ENCODE measurements at places on chromosomes 12 and 14. TPM values are rescaled to one million over a fixed set of nuclear protein-coding genes. Genes with fewer than 3 reads are reported as not detected.

DNA sequence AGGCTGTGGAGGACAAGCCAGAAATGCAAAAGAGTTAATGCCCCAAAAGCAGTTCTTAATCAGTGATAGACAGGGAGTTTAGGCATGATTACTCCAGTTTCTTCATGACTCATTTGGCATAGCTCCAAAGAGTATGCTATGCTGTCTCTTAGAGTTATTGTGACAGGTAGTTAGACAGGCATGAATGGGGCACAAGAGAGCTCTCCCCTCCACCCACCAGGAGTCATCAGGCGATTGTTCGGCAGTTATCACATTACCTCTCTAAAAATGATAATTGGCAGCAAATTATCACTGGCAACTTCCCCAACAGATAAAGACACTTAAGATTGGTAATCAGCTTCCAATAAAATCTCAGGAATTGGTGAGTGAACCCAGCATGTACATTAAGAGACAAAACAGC is 320.1 kb downstream of the DAD1 start:
- H3K36me3 ChIP-seq, result no peaks in the 10 kb centered on the region
- H3K27me3 ChIP-seq, result no peaks in the 10 kb centered on the region
- no peaks in the 10 kb centered on the region for H3K4me1 ChIP-seq
- DNase-seq, result no peak

DNA sequence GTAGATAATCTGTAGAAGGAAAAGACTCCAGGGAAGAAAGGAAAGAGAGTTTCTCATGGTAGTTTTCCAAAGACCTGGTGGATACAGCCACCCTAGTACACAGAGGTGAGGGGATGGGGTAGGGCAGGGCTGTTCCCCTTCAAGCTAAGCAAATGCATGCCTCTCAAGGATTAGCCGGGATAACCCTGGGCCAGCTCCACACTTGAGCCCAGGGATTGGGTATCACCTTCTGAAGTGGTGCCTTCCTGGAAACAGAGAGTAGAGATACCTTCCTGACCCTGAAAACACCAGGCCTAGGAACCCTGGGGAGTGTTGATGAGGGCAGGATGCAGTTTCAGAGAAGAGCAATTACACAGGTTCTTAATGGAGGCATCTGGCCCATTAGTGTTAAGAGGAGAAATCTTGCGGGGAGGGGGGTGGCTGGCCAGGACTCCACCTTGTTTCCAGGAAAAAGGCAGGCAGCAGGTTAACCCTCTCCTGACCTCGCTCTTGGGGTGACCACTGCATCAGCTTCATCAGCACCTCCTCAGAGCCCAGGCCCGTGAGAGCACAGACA is 106.9 kb upstream of the TMEM233 start:
- no peaks in the 10 kb centered on the region for H3K27me3 ChIP-seq
- no peak for DNase-seq
- H3K4me1 ChIP-seq, result no peaks in the 10 kb centered on the region

GRCh38 chr12:58242796-58243630 is 301.6 kb downstream of the ATP23 start:
- H3K27me3 ChIP-seq, result no peaks in the 10 kb centered on the region
- no peaks in the 10 kb centered on the region for H3K36me3 ChIP-seq
- DNase-seq, result no peak
- no peak overlapping the region for H3K4me3 ChIP-seq
- H3K27ac ChIP-seq, result no peak overlapping the region

GRCh38 chr14:54312166-54312801 is 84.5 kb upstream of the CDKN3 start:
- H3K36me3 ChIP-seq, result no peaks in the 10 kb centered on the region
- no peak for DNase-seq
- H3K4me1 ChIP-seq, result no peaks in the 10 kb centered on the region
- peak overlapping the region; percentile 59 for H3K27ac ChIP-seq
- no peaks in the 10 kb centered on the region for H3K27me3 ChIP-seq

DNA sequence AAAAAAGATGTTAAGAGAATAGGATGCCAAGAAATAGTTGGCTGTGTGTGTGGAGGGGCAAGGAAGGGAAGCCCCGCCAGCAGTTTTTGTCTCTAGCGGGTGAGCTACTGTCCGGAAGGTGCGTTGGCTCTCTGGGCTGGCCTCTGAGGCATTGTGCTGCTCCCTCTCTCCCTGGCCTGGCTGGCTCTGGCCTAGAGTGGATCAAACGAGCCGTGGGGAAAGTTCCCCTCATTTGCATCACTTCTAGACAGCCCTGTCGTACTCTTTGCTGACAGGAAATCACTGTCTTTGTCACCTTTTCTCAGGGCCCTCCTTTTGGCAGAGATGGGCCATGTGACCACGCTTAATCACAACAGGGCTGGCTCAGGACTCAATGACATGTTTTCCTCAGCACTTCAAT is 236.1 kb upstream of the NPAS3 start:
- no peak for DNase-seq
- no peaks in the 10 kb centered on the region for H3K36me3 ChIP-seq
- H3K27ac ChIP-seq, result peak overlapping the region; percentile 74
- peaks cover 23% of the 10 kb centered on the region for H3K4me1 ChIP-seq
- H3K4me3 ChIP-seq, result no peak overlapping the region

DNA sequence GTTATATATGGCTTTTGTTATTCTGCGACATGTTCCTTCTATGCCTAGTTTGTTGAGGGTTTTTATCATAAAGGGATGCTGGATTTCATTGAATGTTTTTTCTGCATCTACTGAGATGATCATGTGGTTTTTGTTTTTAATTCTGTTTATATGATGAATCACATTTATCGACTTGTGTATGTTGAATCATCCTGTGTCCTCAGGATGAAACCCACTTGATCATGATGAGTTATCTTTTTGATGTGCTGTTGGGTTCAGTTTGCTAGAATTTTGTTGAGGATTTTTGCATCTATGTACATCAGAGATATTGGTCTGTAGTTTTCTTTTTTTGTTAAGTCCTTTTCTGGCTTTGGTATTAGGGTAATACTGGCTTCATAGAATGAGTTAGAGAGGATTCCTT is 291.2 kb downstream of the AKAP6 start:
- no peak overlapping the region for H3K4me3 ChIP-seq
- no peaks in the 10 kb centered on the region for H3K27me3 ChIP-seq

GRCh38 chr12:54612225-54612750 is 22.4 kb downstream of the LACRT start:
- H3K36me3 ChIP-seq, result no peaks in the 10 kb centered on the region
- H3K4me3 ChIP-seq, result no peak overlapping the region
- no peaks in the 10 kb centered on the region for H3K27me3 ChIP-seq
- H3K27ac ChIP-seq, result no peak overlapping the region

DNA sequence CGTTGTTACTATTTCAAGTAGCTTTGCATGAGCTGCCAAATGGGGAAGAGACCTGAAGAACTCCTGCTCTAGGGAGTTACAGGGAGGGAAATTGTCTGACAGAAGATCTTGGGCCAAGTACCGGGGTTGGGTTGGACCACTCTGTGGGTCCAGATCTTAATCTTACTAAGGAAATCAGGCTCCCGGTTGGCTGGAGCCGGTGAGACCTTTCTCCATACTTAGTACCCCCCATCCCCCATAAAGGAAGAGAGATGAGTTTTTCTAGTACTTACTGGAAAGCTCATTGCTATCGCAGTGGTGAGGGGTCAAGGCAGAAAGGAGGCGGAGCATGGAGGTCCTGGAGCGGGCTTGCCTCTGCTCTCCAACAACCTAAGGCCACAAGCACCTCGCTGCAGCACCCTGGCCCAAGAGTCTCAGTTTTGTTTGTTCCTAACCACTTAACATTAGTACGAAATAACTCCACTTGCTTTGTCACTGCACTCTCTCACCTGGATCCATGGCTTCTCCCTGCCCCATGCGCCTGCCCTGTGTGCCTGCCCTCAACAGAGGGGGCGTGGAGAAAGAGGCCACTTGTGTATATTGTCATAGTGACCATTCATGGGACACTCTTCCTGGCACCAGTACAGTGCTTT is 6.8 kb upstream of the UNC119B start:
- DNase-seq, result no peak
- no peak overlapping the region for H3K4me3 ChIP-seq
- H3K27ac ChIP-seq, result no peak overlapping the region
- H3K27me3 ChIP-seq, result no peaks in the 10 kb centered on the region

GRCh38 chr12:59370933-59371332 is 224.9 kb upstream of the SLC16A7 start:
- H3K4me1 ChIP-seq, result no peaks in the 10 kb centered on the region
- no peaks in the 10 kb centered on the region for H3K36me3 ChIP-seq
- H3K27me3 ChIP-seq, result no peaks in the 10 kb centered on the region
- no peak for DNase-seq
- no peak overlapping the region for H3K27ac ChIP-seq
- H3K4me3 ChIP-seq, result no peak overlapping the region

DNA sequence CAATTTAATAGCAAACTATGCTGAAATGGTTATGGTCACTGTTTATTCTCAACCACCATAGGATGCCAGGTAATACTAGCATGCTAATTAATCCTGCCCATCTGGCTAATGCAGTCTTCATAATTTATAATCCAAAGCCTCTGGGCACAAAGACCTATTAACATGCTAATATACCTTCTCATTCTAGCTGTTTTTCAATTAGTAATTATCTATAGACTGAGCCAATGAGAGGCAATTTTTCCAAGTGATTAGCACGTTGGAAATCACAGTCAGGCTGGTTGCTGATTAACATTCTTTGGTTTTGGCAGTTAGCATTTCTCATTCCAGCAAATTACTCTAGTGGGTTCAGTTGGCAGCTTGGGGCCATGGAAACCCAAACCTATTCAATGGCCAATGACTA is 357.2 kb downstream of the SEC23A start:
- H3K4me3 ChIP-seq, result no peak overlapping the region
- no peaks in the 10 kb centered on the region for H3K36me3 ChIP-seq
- no peaks in the 10 kb centered on the region for H3K4me1 ChIP-seq
- DNase-seq, result no peak

LMNTD1 gene
- not detected for total RNA-seq

TROAP gene
- 10.2 TPM for total RNA-seq

FGF6 gene
- not detected for total RNA-seq

CCDC175 gene
- total RNA-seq, result not detected

EPYC gene
- not detected for total RNA-seq

All from esophagus squamous epithelium (tissue), 5 donors.